ENCODE measurements at places on chromosomes 6 and 20.

DNA sequence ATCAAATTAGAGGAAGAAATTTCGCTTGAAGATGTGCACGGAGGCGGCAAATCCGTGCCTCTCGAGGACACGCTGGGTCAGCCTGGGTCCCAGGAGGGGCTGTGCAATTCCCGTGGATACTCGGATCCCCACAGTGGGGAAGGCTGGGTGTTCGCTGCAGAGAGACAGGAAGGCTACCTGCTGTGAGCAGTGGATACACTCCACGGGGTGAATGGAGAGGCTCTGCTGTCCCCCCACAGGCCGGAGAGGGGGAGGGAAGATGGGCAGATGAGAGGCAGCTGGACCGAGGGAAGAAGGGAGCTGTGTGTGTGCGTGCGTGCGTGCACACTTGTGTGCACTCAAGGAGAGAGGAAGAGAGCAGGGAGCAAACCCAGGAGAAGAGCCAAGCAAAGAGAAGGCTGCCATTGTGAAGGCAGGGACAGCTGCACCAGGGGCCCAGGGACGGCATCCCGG is 57.3 kb downstream of the SULF2 start:
- ATAC-seq = peak; percentile 4

- no peak for ATAC-seq
Measured at GRCh38 chr6:53939830-53940229, 145.0 kb downstream of the LRRC1 start.

GRCh38 chr6:113287396-113287795 is 569.7 kb upstream of the MARCKS start:
- ATAC-seq = no peak

DNA sequence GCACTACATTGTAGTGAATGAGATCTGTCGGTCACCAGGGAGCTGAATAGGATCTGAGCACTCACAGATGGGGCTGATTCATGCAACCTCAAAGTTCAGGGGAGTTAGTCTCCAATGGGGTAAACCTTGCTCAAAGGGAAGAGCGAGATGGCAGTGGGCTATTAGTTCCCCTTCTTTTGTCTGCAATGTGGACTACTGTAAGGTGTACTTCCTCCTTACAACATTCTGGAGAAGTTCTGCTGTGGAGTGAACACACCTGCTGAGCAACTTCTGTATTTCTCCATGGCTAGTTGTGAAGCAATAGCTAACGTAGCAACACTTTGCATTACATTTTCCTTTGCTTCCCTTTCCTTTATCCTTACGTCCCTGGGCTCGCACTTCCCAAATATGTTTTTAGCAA is 134.3 kb upstream of the B3GAT2 start:
- no peak for ATAC-seq

DNA sequence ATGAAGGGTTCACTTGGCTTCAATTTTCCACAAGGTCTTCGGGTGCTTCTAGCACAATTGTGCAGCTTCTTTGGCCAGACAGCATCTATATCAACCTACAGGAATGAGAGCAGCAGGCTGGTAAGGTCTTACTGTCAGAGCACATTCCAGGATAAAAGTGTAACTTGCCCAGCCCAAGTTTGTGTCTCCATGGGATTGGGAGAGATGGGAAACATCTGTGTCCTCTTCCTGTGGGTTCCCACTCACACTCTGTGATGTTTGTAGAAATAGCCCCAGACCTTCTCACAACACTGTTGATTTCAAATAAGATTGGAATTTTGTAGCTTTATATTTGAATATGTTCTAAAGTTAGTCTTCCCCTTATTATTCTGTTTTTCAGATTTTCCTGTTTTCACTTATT is 83.4 kb upstream of the RGS17 start:
- no peak for ATAC-seq
